ENCODE measurements at places on chromosomes 5 and 9. TPM values are rescaled to one million over a fixed set of nuclear protein-coding genes. Genes with fewer than 3 reads are reported as not detected.

LCN9 gene
- not detected for total RNA-seq

GLIPR2 gene
- 18.4 TPM for total RNA-seq

PCDHB12 gene
- total RNA-seq, result not detected

IL33 gene
- not detected for total RNA-seq

- no peak for DNase-seq
These were observed 60.7 kb downstream of the NRG2 start for GRCh38 chr5:139982157-139982974.

GRCh38 chr9:4106760-4107143 is 193.1 kb downstream of the GLIS3 start:
- DNase-seq, result no peak
